DMS153 (cell line): ENCODE measurements at places on chromosomes 7 and 10.

- no peak for DNase-seq
These were observed 895 bp upstream of the NAPEPLD start for GRCh38 chr7:103149808-103150180.

DNA sequence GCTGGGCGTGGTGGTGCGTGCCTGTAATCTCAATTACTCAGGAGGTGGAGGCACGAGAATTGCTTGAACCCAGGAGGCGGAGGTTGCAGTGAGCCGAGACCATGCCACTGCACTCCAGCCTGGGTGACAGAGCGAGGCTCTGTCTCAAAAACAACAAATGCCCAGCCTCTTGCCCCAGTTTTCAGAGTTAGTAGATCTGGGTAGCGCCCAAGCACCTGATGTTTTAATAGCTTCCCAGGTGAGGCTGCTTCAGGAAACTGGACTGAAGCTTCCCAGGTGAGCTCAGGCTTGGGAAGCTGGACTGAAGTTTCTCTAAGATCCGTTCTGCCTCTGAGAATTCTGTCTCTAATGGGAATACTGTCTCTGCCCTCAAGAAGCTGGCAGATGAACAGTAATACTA, 12.2 kb downstream of the RPS24 start:
- DNase-seq = no peak

DNA sequence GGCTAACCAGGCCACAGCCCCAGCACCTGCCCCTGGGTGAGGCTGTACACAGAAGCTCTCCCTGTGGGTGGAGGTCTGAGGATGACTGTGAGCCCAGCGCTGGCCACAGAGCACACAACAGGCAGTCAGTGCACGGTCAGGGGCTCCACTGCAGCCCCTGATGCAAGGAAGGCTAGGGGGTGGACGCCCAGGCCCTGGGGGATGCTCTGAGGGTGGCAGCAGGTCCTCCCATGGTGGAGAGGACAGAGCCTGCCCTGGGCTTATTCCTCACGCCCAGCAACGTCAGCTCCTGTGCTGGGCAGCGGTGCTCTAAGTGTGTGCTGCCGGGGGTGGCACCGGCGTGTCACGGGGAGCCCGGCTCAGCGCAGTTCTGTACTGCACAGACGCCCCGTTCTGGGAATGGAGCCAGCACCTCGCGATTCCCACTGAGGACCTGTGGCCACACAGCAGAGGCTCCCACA, 223.2 kb downstream of the MAD1L1 start:
- DNase-seq = peak; percentile 33

- DNase-seq = no peak
These were observed 5.9 kb downstream of the RSU1 start for GRCh38 chr10:16811292-16811691.

- peak; percentile 49 for DNase-seq
These were observed 1.8 kb downstream of the KLLN start for GRCh38 chr10:87861566-87861952.

DNA sequence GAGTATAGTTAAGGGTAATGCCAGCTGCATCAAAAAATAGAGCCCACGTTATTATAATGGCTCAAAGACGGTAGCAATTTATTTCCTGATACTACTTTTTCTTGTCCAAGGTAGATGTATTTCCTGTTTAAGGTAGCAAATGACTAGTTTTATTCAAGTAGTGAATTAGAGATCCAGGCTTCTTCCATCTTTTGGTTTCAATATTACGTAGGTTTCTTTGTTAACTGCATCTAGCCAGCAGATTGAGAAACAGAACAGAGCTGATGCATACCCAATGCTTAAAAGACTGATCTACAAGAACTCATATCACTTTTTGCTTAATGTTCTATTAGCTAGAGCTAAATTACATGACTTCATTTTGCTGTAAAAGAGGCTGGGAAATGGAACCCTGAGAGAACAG, 992.1 kb downstream of the NRG3 start:
- no peak for DNase-seq

DNA sequence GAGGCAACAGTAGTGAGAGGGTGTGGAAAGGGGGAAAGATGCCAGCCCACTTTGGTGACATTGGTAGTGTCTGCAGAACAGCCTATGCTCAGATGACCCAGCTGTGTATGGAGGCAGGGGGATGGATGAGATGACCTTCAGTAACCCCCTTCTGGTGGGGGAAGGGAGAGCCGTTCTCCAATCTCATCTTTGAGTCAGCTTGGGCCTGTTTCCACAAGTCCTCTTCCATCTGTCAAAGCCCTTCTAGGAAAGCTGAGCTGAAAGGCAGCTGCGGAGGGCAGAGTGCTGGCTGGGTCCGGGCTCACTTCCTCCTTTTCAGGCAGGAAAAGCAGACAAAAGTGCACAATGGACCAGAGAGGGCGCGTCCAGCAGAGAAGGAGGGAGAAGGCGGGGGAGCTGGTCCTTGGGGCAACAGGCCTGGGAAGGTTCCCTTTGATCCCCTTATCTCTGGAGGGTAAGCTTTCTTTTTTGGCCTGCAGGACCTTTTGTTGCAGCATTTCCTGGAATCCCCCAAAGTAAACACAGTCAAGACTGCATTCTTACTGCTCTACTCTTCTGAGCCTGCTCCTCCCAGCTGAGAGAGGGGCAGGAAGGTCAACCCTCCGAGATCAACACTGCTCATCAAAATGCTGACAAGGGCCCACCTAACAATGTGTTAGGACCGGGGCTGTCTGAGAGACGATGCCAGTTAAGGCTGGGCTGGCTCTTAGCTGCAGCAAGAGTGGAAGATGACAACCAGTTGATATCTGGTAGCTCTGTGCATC, 1.2 kb upstream of the LRMDA start:
- DNase-seq = peak; percentile 78

GRCh38 chr7:23012908-23013714, 819 bp downstream of the HYCC1 start:
- DNase-seq = no peak

DNA sequence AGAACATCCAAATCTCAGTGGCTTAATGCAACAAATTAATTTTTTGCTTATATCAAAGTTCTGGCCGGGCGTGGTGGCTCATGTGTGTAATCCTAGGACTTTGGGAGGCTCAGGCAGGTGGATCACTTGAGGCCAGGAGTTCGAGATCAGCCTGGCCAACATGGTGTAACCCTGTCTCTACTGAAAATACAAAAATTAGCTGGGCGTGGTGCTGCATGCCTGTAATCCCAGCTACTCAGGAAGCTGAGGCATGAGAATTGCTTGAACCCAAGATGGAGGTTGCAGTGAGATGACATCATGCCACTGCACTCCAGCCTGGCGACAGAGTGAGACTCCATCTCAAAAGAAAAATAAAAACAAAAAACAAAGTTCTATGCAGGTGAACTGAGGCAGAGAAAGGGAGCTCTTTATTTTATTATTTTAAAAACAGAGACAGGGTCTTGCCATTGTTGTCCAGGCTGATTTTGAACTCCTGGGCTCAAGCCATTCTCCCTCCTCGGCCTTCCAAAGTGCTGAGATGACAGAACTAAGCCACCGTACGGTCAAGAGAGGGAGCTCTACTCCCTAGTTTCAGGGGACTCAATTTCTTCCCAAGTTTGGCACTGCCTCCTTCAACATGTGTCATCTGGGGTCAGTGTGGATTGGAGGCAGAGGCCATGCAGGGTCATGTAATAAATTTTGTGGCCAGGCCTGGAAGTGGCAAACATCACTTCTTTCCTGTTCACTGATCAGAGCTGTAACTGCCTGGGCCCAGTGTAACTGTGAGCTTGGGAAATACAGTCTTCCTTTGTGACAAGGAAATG, 2.4 kb downstream of the ADCK2 start:
- DNase-seq = peak; percentile 4

DNA sequence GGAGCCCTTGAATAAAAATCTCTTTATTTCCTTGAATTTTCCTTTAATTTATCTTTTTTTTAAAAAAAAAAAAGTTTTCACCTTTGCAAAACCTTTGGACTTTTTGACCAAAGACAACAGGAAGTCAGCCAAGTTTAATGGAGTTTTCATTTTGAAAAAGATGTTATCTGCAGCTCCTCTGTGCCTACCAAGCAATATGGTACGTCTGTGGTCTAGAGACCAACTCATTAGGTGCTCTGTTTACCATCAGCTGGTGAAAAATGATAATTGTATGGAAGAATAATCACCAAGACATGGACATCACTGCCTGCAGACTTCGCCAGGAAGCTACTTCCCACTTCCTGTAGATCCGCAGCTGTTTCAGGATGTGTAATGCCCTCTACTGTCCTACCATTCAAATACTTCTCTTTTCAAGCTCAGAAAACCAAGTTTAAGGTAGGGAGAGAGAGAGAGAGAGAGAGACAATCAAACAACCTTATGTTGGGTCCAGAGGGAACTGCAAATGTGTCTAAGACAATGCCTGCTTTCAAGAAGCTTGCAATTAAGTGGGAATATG, 18.7 kb downstream of the PLXNA4 start:
- DNase-seq = no peak

DNA sequence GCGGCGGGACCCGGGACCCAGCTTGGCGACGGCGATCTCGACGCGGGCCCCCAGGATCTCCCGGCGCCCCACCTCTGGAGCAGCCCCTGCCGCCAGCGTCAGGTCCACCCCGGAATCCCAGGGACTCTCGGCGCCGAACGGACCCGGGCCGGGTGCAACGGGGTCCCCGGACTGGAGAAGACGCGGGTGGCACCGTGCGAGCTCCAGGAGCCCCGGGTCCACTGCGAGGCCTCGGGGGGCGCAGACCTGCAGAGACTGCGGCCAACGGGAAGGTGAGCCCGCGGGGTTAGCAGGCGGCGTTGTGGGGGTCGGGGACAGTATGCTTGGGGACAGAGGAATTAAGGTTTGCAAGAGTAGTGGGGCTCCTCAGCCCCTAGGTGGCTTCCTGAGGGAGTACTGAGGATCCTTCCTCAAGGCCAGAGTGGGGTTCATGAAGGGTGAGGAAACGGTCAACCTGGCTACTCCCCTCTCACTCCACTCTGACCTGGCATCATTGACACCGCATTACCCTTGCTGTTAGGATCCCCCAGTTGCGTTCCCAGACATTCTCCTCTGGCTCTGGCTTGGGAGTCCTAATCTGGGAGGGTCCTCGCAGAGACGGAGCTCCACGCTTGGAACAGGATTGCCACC, 353 bp downstream of the EPHB6 start:
- DNase-seq = no peak

DNA sequence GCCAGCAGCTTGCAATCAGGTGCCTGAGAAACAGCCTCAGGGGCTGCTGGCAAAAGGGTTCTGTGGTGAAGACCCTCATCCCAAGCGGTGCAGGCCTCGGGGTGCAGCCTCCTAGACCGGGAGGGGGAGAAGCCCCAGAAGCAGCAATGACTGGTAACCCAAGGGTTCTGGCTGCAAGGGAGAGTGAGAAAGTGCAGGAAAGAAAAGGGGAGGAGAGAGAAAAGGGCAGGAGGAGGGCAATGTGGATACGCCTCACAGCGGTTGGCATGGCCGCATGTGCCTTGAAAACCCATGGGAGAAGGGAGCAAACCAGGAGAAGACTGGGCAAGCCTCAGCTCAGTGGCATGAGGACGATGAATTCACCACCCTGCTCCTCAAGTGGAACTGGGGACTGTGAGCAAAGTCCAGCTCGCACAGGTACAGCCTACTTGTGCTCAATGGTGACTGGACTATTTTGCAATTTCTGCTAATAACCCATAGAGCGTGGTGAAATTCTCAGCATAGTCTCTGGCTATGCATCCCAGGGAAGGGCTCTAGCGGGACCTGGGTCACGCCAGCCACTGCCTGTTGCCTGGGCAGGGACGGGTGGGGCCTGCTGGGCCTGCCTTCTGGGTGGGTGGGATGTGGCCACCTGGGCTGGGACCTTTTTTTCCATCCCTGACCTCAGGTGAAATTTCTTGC, 6.2 kb downstream of the CLRN3 start:
- no peak for DNase-seq

DNA sequence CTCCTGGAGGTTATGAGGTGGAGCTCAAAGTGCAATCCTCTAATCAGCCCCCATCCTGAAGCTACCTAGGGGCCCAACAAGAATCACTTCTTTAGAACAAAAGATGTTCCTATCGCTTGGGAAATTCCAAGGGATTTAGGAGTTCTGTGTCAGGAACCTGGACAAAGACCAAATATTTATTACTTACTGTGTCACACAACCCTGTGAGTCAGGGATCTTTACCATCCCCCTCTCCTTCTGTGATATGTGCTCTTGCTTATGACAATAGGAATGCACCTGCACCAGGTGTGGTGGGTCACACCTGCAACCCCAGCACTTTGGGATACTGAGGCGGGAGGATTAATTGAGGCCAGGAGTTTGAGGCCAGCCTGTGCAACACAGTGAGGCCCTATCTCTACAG, 485.8 kb downstream of the PLXDC2 start:
- DNase-seq = no peak

- DNase-seq = no peak
These were observed 33.2 kb downstream of the SH3PXD2A start for GRCh38 chr10:103822107-103822716.

- DNase-seq = no peak
These were observed 76.6 kb upstream of the HGF start for GRCh38 chr7:81846398-81846797.
